ENCODE measurements at places on chromosomes 6 and 20.

- no peak for DNase-seq
These were observed 110.3 kb upstream of the GGTLC1 start for GRCh38 chr20:24098886-24099285.

GRCh38 chr6:167121335-167121841 lies 1.5 kb upstream of the CCR6 start:
- no peak for DNase-seq

- DNase-seq = no peak
These were observed 171.2 kb downstream of the VEGFA start for GRCh38 chr6:43941174-43941573.

DNA sequence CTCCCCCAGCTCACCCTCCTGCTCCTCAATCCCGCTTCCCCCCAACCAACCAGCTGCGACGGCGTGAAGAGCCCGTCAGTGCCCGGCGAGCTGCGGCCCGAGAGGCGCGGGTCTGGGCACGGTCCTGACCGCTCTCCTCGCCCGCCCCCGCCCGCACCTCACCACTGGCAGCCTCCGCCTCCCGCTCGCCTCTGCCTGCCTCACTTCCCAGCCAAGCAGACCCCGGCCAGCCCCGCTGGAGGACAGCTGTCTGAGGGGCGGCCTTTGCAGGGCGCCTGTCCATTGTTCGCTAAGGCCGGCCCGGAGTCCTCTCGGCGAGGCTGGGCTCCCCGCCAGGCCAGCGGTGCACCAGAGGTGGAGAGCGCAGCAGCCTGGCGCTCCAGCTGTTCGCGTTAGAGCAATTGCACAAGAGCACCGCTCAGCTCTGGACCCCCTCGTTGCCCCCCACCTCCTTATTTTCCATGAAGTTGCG lies 1.3 kb downstream of the SOBP start:
- DNase-seq = peak; percentile 73

DNA sequence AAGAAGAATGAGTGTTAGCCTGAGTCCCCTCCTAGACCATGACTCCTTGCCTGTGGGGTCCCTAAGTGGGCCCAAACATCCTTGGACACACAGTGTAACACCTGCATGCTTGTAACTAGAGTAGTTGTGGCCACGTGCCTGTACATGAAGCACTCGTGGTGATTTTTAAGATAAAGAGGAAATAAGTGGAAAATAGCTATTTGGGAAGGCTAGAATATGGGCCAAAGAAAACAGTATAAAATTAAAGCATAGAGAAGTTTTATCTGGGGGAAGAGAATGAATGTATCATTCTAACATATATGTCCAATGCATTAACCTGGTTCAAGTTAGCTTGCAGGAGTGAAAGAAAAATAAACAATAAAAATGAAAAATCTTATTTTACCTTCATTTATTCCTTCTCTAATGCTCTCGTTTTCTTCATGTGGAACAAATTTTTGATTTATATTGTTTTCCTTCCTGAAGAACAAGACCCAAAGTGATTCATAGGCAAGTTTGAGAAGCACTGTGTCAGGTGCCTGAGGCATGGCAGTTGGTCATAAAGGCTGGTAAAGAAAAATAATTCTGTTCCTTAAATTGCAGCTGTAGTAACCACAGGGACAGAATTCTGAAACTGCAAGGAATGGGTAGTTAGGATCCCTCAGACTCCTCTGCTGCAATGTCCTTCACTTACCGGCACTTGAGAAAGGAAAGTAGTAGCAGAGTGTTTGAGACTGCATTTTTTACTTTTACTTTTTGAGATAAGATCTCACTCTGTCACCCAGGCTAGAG lies 8.5 kb upstream of the CST3 start:
- DNase-seq = no peak

DNA sequence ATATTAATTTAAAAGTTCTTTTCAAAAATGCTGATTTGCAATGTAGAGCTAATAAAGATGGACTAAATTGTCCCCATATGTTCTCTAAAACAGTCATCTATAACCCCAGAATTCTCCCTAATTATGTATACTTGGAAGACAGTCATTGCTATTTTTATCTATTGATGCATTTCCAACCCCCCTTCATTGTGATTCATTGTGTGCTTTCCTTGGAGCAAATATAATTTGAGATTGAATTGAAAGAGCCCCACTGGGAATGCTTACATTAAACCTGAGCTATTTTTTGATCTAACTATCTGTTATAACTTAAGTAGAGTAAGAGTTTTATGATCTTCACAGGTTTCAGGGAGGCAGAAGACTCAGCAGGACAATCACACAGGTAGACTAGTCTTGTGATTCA lies 73.7 kb upstream of the PTCHD4 start:
- no peak for DNase-seq

DNA sequence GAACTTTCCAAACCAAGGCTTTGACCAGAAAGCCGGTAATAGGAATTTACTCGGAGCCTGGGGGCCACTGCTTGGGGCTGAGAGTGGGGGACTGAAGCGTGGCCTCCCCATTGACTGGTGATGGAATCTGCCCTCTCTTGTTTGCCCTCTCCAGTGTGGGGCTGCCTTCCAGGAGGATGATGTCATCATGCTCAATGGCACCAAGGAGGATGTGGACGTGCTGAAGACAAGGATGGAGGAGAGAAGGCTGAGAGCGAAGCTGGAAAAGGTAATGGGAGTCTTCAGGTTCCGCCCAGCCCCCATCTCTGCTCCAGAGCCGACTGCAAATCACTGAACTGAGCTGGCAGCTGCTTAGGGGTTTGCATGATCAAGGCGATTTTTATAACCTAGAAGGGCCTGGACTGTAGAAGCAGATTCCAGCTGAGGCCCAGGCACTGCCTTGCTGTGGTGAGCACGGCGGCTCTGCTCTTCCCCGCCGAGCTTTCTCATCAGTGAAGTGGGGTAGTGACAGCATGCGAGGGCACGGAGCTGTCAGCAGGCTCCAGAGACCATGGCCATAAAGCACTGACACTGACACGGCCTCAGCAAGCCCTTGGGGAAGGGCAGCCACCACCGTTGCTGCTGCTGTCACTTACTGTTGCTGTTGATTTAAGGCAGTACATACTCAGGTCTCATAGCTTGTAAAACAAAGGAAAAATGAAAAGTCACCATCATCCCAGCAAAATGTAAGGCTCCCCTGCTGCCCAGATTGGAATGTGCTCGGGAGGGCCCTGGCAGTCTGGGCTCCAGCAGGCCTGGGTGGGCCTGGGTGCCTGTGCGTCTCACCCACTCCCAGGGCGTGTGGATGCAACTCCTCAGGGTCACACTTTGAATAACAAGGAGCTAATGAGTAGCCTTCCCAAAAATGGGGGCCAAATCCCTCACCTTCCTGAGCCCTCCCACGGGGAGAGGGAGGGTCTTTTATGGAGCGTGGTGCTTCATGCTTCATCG lies 11.1 kb upstream of the FAM209A start:
- peak; percentile 74 for DNase-seq

Measured in ELF-1 (cell line).